Jurkat, Clone E6-1 (cell line): ENCODE measurements at places on chromosomes 12 and 14.

- no peak for DNase-seq
These were observed 14.6 kb upstream of the ATP2A2 start for GRCh38 chr12:110266381-110266960.

DNA sequence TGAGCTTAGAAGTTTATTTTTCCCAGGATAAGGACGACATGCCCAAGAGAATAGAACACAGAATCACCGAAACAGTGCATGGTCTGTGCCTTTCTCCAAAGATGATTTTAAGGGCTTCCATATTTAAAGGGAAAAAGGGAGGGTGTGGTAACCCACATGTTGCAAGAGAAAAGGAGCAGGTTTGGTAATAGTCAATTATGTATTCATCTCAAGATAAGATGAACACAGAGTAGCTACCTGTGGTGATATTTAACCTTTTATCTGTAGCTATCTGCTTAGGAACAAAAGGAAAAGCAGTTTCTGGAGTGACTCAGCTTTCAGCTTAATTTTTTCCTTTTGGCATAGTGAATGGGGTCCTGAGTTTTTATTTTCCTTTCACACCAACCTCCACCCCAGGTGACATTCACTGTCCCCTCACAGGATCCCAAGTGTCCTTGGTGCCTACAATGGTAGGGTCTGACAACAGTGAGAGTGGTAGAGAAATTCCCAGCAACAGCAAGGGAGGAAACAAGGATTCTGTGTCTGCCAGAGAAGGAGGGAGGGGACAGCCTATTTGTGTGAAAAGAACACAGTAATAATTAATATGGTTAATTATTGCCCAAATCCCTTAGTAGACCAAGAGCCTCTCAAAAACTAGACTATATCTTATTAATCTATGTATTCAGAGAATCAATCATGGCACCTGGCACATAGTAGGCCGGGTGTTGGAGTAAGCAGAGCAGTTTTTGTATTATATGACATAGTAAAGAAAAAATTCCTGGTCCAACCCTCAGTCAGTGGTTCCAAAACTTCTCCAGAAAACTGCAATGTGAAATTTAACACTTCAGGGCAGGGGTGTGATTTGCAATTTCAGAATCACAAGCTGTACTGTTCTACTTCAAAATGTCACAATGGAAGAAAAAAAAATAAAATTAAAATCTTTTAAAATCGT, 154.5 kb downstream of the PHLDA1 start:
- no peak for DNase-seq

- no peak for DNase-seq
These were observed 130.2 kb downstream of the PAPOLA start for GRCh38 chr14:96632363-96632758.

DNA sequence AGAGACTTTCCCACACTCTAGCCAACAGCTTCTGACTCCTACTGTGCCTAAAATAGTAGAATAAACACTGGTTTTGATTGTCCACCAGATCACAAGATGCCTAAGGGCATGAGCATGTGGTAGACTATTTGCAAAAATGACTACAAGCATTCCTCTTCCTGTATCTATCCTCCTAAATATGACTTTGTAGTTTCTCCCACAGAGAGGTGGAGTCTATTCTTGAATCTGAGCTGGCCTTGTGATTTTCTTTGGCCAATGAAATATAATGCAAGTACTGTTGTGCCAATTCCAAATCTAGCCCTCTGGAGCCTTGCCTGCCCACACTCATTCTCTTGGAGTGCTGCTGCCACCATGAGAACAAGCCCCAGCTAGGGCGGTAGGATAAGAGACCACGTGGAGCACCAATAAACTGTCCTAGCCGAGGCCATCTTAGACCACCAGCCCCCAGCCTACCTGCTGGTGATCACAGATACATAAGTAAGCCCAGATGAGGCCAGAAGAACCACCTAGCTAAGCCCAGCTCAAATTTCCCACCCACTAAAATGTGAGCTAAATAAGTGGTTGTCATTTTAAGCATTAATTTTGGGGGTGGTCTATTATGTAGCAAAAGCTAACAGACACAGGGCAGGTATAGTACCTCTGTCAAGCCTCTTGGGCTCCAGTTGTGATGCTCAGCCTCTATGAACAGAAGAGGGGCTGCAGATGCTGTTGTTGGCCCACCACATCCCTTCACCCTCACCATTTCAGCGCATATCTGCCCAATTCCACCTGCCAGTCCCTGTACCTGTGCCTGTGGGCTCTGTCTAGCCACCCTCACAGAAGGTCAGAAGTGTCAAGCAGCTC, 17.9 kb downstream of the ZFP36L1 start:
- no peak for DNase-seq

DNA sequence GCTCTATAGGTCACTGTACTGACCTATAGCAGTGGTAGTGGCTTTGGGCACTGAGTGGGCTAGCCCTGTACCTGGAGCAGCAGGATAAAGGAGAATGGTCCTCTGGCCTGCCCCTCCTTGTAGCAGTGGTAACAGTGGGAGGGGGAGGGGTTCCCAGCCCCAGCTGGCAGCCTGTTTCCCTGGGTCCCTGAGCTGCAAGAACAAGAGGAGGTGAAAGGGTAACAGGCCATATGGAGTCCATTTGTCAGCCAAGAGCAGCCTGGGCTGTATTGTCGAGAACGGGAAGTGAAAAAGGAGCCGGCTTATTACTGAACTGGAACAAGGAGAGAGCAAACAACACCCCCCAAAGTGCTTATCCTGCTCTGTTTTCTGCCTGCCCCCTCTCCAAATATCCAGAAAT, 73.8 kb upstream of the SRSF5 start:
- no peak for DNase-seq

DNA sequence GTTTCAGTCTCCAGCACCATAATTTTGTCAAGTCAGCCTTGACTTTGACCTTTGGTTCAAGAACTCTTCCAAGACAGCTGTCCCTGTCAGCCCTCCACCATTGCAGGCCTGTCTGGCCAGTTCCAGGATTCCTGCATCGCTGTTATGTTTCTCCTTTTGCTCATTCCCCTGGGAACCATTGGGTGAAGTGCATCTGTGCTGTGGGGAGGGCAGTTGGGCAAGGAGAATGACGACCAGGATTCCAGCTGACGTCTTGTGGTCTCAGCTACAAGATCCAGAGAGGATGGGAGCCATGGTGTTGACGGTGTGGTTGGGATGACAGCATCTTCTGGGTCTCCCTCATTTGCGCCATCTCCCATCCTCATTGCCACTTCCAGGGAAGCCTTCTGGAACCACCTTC, 45.9 kb upstream of the SLC24A4 start:
- no peak for DNase-seq

- no peak for DNase-seq
These were observed 371.5 kb upstream of the ATXN7L3B start for GRCh38 chr12:74166096-74166495.

- DNase-seq: no peak
These were observed 11.8 kb upstream of the GPR132 start for GRCh38 chr14:105076805-105077648.

GRCh38 chr14:64119500-64119899, 174.7 kb downstream of the ESR2 start:
- DNase-seq: no peak

DNA sequence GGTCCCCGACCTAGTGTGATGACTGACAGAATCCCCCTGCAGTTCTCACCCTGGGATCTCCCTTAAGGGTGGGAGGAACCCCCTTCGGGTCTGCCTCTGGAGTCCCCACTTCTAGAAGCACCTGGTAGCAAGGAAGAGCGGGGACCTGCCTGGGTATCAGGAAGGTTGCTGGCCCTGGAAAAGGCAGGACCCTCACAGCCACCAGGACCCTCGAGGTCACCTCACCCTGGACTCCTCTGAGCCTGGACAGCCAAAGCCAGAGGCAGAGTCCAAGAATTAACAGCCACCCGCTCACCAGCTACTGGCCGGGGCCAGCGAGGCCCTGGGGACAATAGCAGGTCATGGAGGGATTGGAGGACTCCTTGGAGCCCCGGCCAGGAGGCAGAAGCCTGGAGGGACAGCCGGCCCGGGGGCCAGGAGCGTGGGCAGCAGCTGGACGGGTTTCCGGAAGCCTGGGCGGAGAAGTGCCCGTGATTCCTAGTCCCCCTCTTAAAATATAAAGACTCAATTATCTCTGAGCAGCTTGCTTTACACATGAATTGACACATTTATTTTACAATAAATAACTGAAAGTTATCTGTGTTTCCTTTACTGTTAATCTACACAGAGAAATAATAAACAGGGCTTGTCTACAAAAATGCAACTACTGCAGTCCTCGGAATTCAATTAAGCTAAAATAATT, 17.5 kb downstream of the BCL11B start:
- DNase-seq: no peak

DNA sequence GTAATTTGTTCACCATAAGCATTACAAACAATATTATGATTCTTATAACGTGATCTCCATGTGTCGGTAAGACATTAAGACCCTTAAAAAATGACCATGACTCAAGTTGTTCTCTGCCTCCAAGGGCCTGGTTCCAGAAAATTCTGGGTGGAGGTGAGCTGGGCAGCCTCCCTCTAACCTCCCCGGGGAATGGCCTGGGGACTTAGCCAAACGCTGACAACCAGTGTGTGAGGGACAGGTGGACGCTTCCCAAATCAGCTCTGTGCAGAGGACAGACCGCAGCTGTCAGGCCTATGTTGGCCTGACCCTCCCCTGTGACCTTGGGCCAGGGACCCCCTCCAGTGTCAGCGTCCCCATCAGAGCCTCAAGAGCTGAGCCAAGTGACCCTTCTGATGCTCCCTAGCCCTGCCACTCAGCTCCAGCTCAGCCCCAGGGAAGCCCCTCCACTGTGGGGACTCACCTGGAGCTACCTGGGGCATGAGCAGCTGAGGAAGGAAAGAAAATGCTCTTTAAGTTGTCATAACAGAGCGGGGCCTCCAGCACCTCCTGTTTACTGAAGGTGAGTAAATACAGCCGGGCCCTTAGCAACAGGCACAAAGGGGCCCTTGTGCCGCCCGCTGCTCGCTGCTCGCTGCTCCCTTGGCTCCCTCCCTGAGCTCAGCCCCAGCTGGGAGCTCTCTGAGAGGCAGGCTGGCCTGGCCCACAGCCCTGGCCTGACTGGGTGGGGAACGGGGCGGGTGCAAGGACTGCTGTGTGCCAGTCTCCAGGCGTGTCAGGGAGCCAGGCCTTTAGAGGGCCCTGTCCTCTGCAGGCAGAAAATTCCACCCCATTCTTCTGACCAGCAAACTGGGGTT, 116.6 kb downstream of the CALM1 start:
- DNase-seq: no peak

DNA sequence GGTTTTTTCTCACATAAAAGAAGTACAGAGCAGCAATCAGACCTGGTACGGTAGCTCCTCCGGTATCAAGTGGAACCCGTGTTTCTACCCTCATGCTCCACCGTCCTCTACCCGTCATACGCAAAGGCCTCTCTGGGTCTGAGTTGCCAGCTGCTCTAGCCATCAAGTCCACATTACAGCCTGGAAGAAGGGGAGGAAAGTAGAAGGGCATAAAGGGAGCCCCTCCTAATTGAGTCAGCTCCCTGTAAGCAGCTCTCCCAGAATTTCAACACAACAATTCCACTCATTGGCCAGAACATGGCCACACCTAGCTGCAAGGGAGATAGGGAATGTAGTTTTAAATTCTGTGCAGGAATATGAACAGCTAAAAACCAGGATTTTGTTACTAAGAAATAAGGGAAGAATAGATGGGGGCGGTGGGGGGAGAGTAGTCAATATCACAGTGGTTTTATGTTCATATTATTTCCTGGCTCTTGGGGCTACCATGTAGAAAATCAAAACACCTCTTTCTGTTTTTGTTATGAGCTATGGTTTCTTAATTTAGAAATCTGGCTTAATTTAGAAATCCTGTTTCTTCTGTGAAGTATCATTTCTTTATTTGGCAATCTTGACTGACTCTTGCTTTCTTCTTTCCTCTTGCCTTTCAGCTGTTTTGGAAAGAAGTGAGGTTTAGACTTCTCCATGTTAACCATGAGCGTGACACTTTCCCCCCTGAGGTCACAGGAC, 103.9 kb downstream of the AKAP6 start:
- no peak for DNase-seq

DNA sequence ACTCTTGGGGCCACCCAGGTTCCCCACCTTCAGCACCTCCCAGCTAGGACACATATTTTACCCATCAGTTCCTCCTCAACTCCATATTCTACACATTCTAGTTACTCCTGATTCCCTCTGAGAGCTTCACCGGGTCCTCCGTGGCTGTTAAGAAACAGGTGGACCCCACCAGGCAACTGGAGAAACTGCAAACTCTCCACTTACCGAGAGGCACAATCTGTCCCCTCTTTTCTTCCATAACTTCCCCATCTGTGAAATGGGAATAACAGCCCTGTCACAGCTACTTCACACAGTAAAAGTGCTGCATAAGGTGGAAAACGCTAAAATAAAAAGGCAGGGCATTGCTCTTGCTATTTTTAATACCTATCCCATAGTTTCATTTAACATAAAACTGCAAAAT, 1.5 kb downstream of the SLC7A8 start:
- DNase-seq: no peak

DNA sequence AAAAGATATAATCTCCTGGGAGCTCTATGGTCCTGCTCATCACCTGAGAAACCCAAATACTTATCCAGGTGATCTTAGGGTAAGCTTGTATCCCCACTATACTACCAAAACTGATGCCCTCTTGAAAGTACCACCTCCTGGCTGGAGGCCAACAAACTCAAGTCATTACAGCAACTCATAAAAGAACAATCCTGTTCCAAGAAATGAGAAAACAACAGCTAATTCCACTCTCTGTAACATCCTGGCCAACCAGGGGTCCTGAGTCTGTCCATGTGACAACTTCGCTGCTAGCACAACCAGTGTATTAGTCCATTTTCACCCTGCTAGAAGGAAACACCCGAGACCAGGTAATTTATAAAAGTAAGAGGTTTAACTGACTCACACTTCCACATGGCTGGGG, 190.0 kb upstream of the BMP4 start:
- DNase-seq: no peak

DNA sequence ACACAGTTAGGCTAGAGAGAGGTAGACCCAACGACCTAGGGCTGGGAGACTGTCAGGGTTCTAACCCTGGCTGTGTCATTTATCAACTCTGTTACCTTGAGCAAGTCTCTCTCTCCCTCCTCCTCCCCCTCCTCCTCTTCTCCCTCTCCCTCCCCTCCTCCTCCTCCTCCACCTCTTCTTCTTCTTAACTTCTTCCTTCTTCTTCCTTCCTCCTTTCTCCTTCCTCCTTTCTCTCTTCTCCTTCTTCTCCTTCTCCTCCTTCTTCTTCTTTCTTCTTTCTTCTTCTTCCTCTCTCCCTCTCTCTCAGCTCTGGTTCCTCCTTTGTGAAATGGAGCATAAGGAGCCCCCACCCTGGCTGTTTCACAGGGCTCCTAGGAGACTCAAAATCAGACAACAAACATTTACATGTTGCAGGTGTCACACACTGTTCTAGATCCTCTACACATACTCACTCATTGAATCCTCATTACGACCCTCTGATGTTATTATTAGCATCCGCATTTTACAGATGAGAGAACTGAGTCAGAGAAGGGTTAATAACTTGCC, 2.2 kb upstream of the KCNH3 start:
- no peak for DNase-seq

GRCh38 chr14:88613552-88614010, 50.7 kb downstream of the ZC3H14 start:
- DNase-seq: peak; percentile 23

DNA sequence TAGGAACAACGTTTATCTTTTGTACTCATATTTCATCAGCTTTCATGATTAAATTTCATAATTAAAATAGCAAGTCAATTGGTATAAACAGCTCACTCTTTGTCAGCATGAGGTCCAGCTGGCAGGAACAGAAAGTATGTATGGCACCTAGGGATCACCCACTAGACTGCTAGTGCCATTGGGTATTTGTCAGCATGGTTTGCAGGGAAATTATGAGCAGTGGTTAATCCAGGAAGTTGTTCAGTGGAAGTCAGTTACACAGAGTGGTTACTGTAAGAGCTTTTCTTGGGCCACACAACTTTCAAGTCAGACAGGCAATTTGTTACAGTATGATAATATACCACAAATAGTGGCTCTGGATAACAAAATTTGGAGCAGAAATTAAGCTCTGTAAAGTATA, 340.3 kb upstream of the RGS6 start:
- peak; percentile 90 for DNase-seq
